Stimulated activated CD8-positive, alpha-beta memory T cell treated with anti-CD3 and anti-CD28 coated beads, Interleukin-2, amount 100 ng/mL, for 1 hour (primary cell): ENCODE measurements at places on chromosomes 2 and 18.

GRCh38 chr2:191478799-191479679 is 198.9 kb upstream of the NABP1 start:
- DNase-seq, result no peak

- DNase-seq, result no peak
Observed at GRCh38 chr2:15456352-15456751, 104.8 kb downstream of the NBAS start.

DNA sequence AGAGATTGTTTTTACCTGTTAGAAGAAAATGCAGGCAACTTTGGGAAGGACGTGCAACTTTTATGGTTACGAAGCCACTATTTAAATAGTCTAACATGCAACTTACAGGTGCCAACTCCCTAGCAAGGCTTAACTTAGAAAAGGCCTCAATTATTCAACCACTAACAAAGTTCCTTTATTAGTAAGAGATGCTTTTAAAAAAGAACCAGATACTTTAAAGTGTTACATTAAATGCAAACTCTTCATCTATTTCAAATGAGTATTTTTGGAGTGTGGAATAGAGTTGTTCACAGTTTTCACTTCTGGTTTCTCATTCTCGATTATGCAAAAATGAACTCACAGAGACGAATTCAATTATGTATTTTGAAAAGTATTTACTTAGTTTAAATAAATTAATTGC is 51.7 kb downstream of the PELI1 start:
- DNase-seq, result no peak

DNA sequence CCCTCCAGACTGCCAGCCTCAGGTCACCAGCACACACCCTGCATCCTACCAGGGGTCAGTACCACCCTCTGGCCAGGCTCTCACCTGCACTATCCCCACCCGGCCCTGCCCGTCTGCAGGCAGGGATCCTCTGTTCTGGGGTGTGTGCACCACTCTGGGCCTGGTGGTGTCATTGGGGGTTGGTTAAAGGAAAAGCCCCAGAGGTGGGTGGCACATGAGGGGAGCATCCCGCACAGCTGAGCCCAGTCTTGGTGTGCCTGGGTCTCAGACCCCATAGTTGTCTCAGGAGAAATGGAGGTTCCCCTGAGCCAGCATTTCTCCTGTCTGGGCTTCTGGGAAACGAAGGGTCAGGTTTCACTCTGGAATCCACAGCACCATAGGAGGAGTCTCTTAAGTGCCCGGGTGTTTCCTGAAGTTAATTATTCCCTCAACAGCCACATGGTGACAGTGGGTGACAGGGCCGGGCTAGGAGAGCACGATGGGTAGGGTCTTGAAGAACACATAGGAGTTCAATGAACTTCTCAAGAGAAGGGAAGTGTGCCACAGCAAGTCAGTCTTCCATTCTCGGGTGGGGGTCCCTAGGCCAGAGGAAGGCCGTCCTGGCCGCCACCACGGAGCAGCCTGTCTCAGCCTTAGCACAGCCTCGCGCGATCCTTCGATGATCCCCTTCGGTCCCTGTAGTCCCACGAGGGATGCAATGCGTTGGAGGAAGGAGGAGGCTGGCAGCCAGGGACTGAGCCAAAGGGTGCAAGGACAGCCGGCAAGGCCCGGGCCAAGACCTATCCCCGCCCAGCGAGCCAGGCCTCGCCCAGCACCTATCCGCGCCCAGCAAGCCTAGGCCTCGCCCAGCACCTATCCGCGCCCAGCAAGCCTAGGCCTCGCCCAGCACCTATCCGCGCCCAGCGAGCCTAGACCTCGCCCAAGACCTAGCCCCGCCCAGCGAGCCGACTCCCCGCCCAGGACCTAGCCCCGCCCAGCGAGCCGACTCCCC is 1.1 kb upstream of the FARP2 start:
- DNase-seq, result peak; percentile 58

- no peak for DNase-seq
Observed at GRCh38 chr2:179036353-179036905, 13.5 kb downstream of the CCDC141 start.

GRCh38 chr2:186806591-186806990 is 42.4 kb downstream of the ZSWIM2 start:
- no peak for DNase-seq

DNA sequence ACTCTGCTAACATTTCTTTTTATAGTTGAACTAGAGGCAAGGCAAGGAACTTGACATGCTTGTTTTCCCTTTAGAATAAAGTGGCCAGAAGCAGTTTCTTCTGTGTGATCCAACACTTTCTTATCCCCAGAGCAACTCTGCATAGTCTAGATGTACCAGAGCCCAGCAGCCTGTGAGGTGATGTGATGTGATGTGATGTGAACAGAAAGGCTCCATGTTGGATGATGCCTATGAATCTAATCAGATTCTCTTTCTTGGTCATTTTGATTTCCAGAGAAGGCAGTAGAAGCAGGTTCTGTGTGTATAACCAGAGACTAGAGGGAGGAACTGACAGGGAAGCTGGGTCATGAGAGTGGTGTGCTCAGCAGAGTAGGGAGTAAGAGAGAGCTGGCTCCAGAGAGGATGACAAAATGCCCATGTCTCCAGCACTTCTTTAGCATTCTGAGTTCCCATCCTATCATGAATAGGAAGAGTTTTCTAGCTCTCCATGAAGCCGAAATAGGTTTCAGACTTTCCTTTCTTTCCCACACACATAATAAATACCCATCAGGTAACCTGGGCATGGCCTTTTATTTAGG is 31.0 kb upstream of the PTH2R start:
- DNase-seq, result no peak

GRCh38 chr2:120132691-120133090 is 90.5 kb downstream of the TMEM185B start:
- DNase-seq, result no peak

DNA sequence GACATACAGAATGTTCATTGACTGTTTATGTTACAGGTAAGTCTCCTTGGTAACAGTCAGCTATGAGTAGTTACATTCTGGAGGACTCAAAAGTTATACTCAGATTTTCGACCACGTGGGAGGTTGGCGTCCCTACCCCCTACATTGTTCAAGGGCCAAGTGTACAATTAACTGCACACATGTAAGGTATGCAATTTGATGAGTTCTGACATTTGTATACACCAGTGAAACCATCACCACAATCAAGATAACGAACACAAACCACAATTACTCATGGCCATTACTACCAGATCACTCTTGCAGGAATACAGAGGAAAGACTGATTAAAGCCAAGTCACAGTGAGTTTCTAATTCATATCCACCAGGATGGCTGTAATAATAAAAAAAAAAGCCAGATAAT is 39.6 kb upstream of the LDLRAD4 start:
- no peak for DNase-seq
